ENCODE measurements at places on chromosomes 16 and 17.
A peak's percentile ranks its signal among the peaks of the same experiment; 100 is the strongest.

- no peak for DNase-seq
Observed at GRCh38 chr16:81127051-81127450, 30.9 kb upstream of the GCSH start.

- DNase-seq = no peak
Observed at GRCh38 chr16:86591270-86591669, 12.9 kb downstream of the FOXL1 start.

DNA sequence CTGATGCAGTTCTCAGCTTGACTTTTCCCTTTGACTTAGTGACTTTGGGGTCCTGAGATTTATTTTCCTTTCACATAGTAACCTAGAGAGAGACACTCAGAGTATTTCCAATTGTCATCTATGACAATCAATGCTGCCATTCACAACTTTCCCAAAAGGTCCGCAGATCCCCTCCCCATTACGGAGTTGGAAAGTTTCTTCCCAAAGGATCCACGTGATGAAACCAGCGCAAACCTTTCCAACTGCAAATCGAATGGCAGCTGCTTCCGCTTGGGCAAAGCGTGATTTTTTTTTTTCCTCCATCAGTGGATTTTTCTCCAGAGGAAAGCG is 538 bp upstream of the FCSK start:
- no peak for DNase-seq

DNA sequence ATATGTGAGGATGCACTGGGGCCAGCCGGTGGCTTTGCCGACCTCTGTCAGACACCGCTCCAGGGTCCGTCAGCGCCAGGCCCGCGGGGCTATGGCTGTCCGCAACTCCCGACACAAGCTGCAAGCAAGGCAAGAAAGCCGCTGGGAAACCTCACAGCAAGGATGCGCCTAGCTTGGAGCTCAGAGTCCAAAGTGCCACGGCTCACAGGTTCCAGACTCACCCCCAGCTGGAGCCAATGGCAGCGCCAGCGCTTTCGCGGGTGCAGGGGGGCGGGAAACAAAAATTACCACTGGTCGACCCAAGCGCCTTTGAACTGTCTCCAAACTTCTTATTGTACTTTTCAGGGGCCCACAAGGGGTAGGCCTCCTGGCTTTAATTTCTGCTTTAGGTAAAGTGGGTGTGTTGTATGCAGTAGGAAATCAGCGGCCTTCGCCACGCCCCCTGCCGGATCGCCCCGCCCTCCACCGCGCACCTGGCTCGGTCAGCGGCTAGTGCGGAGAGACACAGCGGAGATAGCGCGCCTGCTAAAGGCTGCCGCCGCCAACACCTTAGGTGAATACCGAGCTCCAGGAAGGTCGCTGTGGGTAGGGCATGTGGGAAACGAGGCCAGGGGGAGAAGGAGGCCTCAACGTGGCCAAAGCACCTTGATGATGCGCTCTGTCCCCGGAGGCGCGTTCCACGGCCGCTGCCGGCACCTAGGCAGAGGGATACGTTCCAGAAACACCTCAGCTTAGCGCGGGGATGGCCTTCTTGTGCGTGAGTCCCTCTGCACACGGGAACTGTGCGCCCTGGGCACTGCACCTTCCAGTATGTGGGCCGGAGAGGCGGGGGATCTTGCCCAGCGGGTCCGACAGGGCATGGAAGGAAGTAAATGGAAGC is 61.0 kb upstream of the RBL2 start:
- peak; percentile 88 for DNase-seq

- DNase-seq = no peak
Observed at GRCh38 chr16:75244225-75244809, 7.1 kb downstream of the BCAR1 start.

DNA sequence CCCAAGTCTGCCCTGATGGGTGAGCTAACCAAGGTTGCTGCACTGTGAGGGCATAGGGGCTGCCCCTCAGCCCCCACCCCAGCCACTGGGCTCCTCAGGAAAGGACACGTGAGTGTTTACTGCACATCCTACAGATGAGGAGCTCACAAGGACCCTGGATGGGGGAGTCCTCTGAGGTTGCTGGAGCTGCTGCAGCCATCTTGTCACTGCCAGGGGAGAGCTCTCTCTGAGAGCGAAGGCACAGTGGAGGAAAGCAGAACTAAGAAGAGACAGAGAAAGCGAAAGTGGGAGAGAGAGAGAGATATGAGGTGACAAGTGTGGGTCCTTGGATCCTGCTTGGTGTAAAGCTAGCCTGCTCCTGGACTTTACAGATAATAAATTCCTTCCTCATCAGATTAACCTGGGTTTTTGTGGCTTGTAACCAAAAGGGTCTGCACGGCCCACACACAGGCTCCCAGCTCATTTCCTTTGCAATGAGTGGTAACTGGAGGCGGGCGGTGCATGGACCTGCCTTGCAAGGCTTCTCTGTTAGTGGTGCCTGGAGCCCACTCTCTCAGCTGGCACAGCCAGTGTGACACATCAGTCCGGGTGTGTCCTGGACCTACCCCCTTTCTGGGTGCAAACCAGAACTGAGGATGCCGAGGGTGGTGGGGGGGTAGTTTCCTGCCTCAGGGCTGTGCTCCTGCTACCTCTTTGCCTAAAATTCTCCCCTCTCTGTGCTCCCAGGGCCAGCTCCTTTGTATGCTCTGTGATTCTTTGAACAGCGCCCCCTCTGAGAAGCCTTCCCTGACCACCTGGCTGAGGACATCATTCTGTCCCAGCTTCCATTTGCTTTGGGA is 14.2 kb downstream of the SNX20 start:
- DNase-seq = peak; percentile 59

- DNase-seq = peak; percentile 23
Observed at GRCh38 chr17:4492721-4493561, 5.7 kb upstream of the SPNS2 start.
